Keratinocyte (primary cell): ENCODE measurements at places on chromosomes 2 and 18.
A peak's percentile ranks its signal among the peaks of the same experiment; 100 is the strongest.

GRCh38 chr2:58073751-58074150 lies 27.1 kb downstream of the VRK2 start:
- no peak for DNase-seq

GRCh38 chr18:50803592-50803991 lies 16.2 kb downstream of the MRO start:
- no peak for DNase-seq

GRCh38 chr2:134408791-134409190 lies 154.9 kb downstream of the MGAT5 start:
- DNase-seq, result no peak

- DNase-seq, result no peak
Observed at GRCh38 chr2:182952741-182953450, 85.4 kb downstream of the NCKAP1 start.

DNA sequence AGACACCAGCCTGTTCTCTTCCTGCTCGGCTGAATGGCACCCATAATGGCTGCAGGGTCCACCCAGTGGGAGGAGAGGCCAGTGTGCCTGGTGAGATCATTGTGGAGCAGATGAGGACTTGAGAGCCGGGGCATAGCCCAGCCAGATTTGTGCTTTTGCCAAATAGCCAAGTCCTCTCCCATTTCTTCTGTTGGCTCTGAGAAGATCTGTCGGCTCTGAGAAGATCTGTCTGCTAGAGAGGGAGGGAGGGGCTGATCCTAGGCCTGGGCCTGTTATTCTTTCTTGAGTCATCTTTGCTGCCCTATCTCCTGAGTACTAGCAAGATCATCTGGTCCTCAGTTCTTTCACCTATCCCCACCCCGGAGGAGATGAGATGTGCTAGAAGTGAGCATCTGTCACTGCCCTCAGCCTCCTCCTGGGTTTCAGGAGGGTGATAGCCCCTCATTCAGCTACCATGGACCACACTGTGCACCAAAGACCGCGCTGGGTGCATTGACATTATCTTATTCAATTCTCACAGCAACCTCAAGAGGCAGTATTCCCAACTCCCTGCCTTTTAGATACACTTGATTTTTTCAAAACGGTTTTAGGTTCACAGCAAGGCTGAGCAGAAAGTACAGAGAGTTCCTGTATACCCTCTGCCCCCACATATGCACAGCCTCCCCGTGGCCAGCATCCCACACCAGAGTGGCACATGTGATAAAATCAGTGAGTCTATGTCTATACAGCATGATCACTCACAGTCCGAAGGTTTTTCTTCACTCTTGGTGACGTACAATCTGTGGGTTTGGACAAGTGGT lies 98.6 kb downstream of the CAPN13 start:
- DNase-seq, result no peak

- DNase-seq, result no peak
Observed at GRCh38 chr2:224638301-224638823, 53.2 kb upstream of the CUL3 start.

DNA sequence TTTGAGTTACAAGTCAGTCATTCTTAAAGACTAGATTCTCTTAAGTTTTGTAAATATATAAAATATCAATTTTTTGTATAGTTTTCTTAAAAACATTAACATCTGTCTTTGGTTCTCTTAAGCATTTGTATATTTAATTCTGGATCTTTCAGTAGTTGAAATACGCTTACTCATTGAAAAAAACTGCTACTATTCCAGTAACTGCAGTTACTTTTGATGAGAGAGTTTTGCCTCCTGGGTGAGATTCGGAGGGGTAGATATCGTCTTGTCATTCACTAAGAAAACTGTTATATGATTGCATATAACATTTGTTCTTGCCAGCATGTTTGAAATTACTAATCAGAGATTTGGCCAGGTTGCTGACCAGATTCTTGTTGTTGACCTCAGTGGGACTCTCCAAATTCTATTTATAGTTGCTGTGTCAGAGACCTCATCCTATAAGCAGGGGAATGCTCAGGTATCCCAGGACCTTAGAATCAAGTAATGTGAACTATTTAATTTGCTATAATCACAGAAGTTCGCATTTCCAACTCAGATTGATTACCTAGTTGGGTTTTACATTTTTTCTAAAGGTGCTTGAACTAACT lies 7.9 kb downstream of the AGPS start:
- DNase-seq, result no peak

DNA sequence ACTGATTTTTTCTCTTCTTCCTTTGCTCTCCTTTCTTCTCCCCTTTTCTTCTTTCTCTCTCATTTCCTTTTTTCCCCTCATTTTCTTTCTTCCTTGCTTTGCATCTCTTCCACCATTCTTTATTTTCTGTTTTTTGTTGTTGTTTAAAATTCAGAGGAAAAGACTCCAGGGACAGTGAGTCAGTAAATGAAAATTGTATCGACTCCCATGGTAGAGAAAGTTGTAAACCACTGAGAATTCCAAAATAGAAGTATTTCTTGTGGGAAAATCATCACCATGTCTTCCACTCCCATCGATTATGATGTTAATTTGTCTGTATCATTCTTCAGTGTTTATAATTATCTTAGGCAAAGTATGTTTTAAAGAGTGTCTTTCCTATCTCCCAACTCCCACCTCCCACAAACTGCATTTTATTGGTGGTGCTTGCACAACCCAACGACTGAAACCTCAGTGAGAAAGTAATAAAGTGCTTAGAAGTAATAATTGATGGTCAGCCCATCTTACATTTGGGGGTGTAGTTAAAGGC lies 134.3 kb downstream of the IRS1 start:
- no peak for DNase-seq

DNA sequence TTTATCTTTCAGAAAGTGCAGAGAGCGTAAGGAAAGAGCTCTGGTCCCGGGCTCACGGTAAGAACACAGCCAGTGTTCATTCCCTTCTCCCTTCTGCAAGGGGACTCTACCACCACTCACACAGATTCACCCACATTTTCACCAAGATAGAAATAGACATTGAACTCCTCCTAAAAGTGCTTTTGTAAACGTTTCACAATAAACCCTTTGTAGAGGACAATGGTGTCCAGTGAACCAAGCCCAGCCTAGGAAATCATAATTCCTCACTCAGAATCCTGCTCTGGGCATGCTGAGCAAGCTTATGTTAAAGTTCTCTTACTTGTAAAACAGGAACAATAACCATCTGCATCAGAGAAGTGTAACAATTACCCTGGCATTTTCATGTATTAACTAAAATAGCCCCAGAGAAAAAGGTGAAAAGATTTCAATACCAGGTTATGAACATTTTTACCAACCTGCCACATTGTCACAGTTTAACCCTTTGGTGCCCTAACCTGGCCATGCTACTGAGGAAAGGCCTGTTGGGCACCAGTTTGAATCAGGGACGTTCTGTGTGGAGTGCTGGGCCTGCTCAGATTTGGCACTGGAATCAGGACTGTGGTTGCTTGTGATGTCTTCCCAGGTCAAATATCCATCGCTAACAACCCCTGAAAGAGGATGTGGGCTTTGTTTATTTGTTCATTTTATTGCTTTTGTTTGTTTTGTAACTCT lies 22.5 kb upstream of the NDUFV2 start:
- no peak for DNase-seq

- DNase-seq, result no peak
Observed at GRCh38 chr2:74566754-74567085, 12.2 kb downstream of the DOK1 start.

GRCh38 chr2:8448824-8449556 lies 232.9 kb upstream of the ID2 start:
- DNase-seq, result no peak

DNA sequence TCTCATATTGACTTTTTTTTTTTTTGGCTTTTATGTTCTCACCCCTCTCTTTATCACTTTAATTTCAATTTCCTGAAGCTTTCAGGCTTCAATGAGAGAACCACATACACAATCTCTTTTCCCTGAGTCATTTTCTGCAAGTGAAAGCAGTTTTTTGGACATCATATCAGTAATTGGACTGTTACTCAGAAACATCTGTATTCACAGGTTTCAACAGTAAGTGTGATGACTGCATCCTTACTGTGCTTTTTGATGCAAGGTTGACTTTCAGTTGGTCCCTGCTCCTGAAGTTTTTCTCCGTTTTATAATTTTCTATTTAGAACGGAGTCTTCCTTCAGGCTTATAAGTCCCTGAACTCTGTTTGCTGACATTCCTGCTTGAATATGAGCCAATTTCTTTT lies 70.5 kb upstream of the CCBE1 start:
- peak; percentile 28 for DNase-seq

GRCh38 chr2:219282375-219282774 lies 3.2 kb downstream of the DNAJB2 start:
- no peak for DNase-seq

DNA sequence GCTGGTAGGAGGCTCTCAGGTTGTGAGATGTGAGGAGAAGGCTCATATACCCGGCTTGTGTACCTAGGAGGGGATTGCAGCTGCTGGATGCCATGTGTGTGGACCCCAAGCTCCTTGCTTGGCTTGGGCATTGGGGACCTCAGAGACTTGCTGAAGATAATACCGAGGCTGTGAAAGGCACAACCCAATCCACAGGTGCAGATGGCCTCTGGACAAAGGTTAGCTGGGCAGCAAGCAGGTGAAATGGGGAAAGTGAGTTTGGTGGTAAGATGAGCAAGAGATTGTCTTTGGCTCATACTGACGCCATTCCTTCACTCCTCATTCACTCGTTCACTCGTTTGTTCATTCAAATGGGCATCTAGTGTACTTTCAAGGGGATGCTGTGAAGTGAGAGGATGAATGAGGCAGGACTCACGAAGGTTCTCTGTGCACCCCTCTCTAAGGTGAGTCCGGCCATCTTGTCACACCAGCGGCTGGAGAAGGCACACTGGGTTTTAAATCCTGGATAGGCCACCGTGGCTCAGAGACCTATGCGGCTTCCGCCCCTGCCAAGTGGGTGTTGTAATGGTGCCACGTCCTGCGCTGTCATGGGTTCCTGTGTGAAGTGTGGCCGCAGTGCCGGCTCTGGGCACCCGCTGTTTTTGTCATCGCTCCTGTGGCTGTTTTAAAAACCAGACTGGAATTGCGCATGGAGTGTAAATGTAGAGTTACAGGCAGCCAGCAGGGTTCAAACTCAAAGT lies 13.7 kb downstream of the FBLN7 start:
- no peak for DNase-seq
